Stimulated activated CD8-positive, alpha-beta memory T cell treated with anti-CD3 and anti-CD28 coated beads, Interleukin-7, amount 100 ng/mL, for 48 hours (primary cell): ENCODE measurements at places on chromosomes 5 and 9.

GRCh38 chr9:8880060-8880459 lies 1080.5 kb upstream of the DMAC1 start:
- DNase-seq = no peak

DNA sequence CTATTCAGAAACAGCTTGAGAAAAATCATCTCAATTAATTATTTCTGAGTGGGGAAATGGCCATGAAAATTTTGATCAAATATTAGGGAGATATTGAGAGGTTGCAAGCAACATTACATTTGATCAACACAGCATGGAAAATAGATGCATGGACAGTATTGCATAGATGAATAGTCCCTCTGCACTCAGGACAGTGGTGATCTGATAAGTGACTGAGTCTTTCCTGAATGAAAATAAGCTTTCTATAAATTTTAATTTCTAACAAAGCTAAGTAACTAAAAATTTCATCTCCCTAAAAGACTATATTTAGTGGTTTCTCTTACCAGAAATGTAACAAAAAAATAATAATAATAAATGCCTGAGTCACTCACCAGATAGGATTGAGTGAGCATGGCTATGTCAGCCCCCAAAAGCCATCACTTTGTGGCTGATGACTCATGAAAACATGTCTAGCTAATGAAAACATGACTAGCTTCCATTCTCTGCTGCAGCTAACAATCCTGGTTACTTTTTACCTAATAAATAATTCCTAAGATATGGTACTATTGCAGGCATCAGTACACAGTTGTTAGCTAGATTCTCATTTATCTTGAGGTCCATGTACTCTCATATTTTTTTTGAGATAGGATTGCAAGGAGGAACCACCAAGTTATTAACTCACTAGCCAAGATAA lies 1294.8 kb upstream of the ACO1 start:
- no peak for DNase-seq

DNA sequence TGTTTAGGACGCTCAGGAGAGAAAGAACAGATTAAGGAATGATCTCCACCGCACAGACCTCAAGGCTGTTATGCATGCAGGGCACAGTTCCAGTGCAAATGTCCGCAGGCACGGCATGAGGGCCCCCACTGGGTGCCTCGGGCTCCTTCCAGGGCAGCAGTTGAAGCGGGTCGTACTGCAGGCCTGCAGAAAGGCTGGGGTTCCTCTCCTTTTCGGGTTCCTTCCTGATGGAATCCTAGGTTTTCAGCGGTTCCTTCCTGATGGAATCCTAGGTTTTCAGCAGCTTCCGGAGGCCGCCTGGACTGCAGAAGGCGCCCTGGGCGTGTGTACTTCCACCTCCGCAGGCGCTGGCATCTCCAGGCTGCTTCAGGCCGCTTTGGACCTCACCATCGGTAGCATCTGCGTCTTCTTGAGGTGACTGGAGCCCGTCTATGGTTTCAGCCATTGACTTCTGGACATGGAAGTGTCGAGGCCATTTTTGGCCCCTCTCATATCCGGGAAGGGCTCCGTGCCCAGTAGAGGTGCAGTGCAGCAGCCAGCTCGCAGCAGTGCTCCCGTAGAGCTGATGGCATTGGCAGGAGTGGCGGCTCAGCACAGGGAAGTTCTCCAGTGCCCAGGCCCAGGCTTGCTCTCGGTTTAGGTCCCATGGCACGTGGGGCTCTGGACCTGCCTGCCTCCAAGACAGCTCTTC lies 5.6 kb upstream of the MGAT4B start:
- no peak for DNase-seq

- DNase-seq = no peak
Measured at GRCh38 chr5:149372932-149373331, 6.2 kb downstream of the IL17B start.

- DNase-seq = no peak
Measured at GRCh38 chr5:153988510-153988909, 50.2 kb downstream of the FAM114A2 start.
